ENCODE measurements at places on chromosomes 1 and 21.

- no peak for DNase-seq
Observed at GRCh38 chr1:216310776-216311175, 112.5 kb downstream of the USH2A start.

- DNase-seq: no peak
Observed at GRCh38 chr1:182690886-182691443, 6.6 kb upstream of the RGS8 start.

- no peak for DNase-seq
Observed at GRCh38 chr1:79259390-79260336, 253.1 kb upstream of the ADGRL4 start.

GRCh38 chr1:246032031-246032551 is 475.0 kb downstream of the SMYD3 start:
- DNase-seq: no peak

- no peak for DNase-seq
Observed at GRCh38 chr1:200857804-200858203, 15.0 kb upstream of the GPR25 start.

DNA sequence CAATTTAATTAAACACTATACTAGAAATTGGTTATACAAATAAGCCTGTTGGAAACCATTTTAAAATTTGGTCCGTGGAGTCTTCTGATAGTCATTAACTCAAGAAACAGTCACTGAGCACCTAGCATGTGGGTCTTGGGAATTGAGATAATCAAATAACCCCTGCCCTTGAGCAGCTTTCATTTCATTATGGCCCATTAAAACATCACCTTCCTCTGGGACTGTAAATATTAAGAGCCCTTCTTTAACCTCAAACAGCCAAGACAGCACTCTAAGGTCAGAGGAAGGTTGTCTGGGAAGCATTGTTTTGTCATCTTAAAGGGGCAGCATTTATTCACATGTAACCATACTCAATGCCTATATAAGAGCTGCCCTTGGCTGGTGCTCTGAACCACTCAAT is 610.3 kb upstream of the USP24 start:
- DNase-seq: no peak

DNA sequence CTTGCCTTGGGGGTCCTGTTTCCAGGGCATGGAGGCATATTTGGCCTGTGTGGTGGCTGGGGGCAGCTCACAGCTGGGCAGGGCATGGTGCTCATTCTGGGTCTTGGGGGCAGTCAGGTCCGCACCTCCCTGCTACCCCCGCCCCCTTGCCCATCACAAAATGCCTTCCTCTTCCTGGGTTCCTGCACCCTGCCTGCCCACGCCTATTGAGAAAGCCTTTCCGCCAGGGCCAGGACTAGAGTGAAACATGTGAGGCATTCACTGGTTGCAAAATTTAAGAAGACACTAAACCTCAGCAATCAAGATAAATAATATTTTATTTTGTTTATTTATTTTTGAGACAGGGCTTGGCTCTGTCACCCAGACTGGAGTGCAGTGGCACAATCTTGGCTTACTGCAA is 19.7 kb downstream of the PTAFR start:
- DNase-seq: no peak

DNA sequence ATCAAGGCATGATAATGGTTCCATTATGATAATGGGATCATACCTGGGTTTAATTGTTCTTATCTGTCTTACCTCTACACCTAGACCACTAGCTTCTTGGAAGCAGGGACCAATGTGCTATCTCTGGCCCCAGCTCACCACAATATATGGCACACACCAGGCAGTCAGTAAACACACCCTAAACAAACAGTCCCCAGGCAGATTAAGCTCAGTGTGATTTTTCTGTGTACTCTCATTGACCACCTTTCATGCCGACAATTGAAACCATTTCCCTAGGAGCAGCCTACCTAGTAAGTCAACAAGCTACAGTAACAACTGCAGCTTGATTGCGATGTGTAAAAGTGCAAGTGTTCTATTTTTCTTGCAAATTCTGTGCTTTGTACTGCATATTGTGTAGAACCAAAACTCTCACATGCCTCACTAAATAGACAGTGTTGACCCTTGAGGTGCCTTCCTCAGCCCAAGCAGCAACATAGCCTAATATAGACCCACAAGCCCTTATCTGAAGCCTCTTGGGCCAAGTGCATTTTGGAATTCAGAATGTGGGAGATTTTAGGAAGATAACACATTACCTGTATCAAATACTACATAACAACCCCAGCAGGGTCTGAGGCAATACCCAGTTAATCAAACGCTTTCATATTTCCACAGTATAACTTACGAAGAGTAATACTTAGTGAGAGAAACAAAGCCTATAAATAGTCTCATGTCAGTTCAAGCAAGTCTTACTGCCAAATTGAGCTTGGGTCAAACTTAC is 32.0 kb downstream of the INPP5B start:
- no peak for DNase-seq

- DNase-seq: no peak
Observed at GRCh38 chr1:67230539-67230938, 64.3 kb downstream of the IL23R start.

DNA sequence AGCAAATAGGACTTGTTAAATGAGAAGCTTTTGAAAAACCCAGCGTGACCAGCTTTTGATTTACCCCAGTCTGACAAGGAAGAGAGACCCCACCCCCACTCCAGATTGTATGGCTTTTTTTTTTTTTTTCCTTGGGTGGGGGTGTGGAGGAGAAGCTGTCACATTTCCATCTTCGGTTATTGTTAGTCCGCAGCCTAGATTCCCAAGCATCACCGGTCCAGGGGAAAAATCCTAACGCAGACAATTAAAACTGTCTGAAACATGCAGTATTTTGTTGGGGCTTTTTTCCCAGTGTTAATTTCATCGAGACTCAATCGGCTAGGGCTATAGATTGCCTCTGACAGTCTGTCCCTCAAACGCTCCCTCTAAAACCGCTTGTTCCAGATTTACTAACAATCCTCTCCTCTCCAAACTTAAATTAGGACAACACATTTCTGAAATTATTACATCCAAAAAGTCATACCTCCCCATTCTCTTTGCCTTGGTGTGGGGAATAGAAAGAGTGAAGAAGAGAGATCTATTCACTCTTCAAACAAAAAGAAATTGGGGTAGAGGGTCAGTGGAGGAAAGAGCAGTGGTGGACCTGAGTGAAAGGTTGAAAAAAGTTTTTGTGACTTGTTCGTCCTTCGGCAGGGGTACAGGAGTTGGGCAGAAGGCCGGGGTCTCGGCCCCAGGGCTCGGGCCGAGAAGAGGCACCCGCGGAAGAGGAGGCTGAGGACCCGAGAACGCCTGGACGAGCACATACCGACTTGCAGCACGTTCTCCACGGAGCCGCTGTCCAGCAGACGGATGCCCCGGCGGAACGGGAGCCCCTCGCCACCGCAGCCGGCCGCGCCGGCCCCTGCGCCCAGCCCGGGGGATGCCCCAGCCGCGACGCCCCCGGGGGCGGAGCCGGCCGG is 1.1 kb downstream of the ZSWIM5 start:
- peak; percentile 52 for DNase-seq

GRCh38 chr21:25025596-25025995 is 581.7 kb downstream of the MRPL39 start:
- no peak for DNase-seq

DNA sequence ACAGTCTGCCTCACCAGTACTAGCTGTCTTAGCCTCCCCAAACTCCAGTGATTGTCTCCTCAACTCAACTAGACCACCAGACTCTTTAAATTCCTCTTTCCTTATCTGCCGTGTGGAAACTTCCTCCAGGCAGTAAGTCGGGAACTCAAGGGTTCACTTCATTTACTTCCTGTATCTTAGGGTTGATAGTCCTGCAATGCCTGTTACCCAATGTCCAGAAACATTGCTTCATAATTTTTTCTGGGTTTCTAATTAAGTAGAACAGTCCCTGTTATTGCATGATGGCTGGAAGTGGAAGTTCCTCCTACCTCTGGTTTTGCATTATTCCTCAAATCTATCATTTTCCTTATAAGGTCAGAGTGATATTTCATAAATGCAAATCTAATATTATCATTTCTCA is 60.8 kb upstream of the RNF11 start:
- DNase-seq: no peak

GRCh38 chr1:24191860-24192259 is 4.8 kb upstream of the IFNLR1 start:
- no peak for DNase-seq

GRCh38 chr1:53899206-53899628 is 5.2 kb downstream of the DIO1 start:
- DNase-seq: peak; percentile 81

- no peak for DNase-seq
Observed at GRCh38 chr1:85911742-85912141, 203.5 kb upstream of the ZNHIT6 start.

GRCh38 chr1:219534991-219535390 is 77.9 kb downstream of the ZC3H11B start:
- DNase-seq: no peak

DNA sequence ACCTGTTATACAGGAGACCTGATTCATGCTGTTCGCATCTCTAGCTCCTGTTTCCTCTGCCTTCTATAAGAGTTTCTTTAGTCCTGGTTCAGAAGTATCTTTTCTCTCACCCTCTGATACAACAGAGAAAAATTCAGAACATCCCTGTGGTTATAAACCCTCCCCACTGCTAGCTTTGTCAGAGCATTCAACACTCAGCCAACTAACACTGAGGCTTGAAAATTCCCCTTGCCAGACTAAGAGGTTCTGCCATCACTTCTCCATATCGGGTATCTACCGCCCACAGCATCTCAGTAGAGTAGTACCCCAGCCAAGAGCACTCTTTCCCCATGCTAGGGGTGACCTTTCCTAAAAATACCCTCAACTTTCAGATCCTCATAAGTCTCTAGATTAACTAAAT is 19.6 kb upstream of the PIK3R3 start:
- no peak for DNase-seq

DNA sequence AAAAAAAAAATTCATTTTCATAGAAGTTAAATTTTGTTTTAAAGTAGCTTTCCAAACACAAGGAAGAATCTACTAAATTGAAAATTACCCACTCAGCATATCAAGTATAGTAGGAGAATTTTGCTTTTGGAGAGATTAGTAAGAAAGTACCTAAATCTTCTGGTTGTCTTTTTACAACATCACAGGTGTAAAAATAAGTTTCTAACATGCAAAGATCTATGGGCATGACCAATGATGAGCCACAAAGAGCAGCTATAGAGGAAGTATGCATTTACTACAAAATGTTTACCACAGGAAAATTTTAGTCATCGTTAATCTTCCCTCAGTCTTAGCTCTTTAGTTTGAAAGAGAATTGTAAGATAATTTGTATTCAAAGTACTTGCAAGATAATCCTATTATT is 28.1 kb downstream of the ANGPTL3 start:
- no peak for DNase-seq

GRCh38 chr1:2569060-2569459 is 12.9 kb downstream of the TNFRSF14 start:
- DNase-seq: no peak

GRCh38 chr1:109296782-109297181 is 10.0 kb downstream of the MYBPHL start:
- DNase-seq: no peak

DNA sequence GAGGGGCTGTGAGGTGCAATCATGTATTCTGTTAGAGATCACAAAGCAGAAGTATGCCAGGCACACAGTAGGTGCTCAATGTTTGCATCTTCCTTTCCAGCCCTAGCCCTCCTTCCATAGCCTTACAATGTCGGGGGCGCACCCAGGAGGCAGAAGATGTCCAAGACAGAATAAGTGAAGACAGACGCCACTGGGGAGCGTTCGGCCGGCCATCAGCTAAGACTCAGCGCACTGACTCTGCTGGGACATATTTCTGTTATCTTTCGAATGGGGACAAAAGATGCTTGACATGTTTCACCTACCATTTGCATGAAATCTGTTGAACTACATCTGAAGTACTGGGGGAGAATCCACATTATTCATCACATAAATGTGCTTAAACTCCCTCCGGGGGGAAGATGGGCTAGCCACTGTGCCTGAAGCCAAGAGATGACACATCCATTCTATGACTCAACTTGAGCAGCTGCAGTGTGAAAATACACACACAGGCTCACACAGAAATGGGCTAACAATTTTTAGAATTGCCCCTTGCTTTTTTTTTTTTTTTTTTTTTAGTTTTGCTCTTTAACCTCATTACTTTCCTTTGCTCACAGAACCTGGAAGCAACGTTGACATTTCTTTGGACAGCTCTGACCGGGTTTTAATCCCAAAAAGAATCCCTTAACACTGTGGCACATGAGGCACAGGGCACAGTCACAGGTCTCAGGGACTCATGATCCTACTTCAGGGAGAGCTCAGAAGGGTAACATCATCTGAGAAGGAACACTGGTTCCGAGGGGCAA is 7.9 kb downstream of the TIAM1 start:
- no peak for DNase-seq

GRCh38 chr1:18693256-18694098 is 62.8 kb downstream of the PAX7 start:
- no peak for DNase-seq

Measured in prostate gland (tissue), 2 donors.